M059J (cell line): ENCODE measurements at places on chromosomes 2 and 18. TPM values are rescaled to one million over a fixed set of nuclear protein-coding genes. Genes with fewer than 3 reads are reported as not detected.

DNA sequence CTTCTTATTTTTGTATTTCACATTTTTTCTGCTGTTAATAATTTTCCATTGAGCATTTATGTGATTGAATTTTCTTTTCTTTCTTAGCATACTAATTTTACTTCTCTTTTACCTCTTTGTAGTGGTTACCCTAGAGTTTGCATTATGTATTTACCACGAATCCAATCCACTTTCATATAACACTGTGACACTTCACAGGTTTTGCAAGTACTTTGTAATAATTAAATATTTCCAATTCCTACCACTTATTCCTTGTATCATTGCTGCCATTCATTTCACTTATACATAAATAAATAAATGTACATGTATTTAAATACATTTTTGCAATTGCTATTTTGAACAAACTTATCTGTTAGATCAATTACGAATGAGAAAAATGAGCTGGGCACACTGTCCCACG is 110.8 kb downstream of the TGIF1 start:
- DNase-seq: no peak

- no peak for DNase-seq
These were observed 26.1 kb upstream of the SALL3 start for GRCh38 chr18:78953566-78953965.

NCKAP5 gene
- 3.6 and 6.5 TPM in 2 replicates for total RNA-seq

TYMS gene
- total RNA-seq: 49.0 and 66.4 TPM in 2 replicates
